ENCODE measurements at places on chromosomes 13 and 19. TPM values are rescaled to one million over a fixed set of nuclear protein-coding genes. Genes with fewer than 3 reads are reported as not detected.

- DNase-seq = peak; percentile 86
Measured at GRCh38 chr19:43439032-43439708, 24.5 kb downstream of the TEX101 start.

DNA sequence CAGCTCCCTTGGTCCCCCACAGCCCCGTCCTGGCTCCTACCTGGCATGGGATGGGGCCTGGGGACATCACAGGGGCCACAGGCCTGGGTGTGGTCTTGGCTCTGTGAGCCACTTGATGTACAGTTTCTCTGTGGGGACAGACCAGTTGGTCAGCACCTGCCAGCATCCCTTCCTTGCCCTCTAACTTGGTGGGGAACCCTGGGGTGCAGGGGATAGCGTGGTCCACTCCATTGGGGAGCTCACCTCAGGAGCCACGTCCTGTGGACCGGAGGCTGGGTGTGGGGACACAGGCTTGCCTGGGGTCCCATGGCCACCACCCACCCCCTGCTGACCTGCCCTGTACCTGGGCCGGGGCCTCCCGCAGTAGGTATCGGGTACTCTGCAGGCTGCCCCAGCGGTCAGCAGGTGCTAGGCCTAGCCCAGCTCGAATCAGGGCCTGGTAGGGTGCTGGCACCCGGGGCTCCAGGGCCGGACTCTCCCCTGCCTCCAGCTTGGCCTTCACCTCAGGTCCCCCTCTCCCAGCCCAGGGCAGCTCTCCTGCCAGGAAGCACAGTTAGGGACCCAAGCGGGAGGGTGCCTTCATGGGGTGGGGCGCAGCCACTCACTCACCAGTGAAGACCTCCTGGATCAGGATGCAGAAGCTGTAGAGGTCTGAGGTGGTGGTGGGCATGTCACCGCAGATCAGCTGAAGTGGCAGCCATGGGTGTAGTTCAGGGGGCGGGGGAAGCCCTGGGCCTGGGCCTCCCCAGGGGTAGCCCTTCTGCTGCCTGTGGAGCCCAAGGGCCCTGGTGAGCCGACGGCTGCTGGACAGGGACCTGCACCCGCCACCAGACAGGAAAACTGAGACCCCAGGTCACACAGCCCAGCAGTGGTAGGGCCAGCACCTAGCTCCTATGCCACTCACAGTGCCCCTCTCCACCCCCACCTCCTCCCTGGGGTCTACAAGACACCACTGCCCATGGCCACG is 14.9 kb downstream of the ARHGAP33 start:
- DNase-seq = no peak

GRCh38 chr19:33404506-33405253 is 31.2 kb downstream of the CEBPG start:
- no peak for DNase-seq

DNA sequence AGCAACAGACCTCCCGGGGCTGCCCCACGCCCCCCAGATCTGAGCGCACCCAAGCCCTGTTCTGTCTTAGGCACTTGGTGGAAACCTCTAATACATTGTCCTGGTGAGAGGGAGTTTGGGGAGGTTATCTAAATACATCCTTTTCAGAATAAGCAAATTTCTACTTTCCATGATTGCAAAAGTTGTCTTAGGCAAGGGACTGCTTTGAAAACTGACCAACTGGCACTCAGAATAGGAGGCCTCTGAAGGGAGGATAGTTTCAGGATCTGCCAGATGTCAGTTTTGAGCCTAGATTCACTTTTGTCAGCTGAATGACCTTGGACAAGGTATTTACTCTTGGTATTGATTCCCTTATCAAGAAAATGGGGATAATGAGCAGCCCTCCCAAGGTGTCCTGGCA is 11.8 kb downstream of the SERP2 start:
- DNase-seq = no peak

IGFL3 gene
- not detected for total RNA-seq

- DNase-seq = no peak
Measured at GRCh38 chr19:53082929-53083328, 20.3 kb downstream of the ZNF160 start.

DNA sequence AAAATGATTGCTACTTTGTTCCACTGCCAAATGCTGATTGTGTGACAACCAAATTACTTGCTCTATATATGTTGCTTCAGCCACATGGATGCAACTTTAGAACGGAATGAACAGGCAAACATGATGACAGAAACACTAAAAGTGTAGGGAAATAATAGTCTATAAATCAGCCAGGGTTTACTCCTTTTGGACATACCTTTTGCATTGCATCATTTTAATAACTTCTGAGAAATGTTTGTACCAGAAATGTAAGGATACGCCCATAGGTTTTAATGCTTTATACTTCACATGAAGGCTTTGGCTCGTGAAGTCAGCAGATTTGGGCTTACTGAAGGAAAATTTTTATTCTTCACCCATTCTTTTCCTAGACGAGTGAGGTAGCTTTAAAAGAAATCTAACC is 141.0 kb downstream of the POSTN start:
- no peak for DNase-seq

TTC9B gene
- not detected for total RNA-seq

CTU1 gene
- 4.7 TPM for total RNA-seq

GRCh38 chr19:7757358-7757757 is 5.7 kb upstream of the CLEC4M start:
- no peak for DNase-seq

IFNL1 gene
- not detected for total RNA-seq

ZNF729 gene
- not detected for total RNA-seq

ZNF132 gene
- 1.2 TPM for total RNA-seq

CA11 gene
- 6.1 TPM for total RNA-seq

DNA sequence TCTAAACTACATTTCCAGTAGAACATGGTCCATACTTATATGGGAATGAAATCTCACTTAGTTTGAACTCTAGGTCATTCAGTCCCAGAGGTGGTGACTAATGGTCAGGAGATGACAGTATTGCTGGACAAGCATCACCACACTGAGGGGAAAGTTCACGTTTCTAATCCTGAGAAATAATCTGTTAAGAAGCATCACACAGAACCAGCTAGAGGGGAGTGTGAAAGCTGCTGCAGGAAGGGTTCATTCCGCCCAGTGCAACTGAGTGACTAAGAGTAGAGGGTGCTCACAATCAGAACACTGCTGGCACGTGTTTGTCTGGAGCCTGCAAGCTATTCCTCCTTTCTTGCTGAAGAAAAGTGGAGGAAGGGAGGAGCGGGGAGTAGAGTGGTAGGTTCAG is 2.7 kb downstream of the COL4A1 start:
- DNase-seq = no peak

ADGRL1 gene
- 37.8 TPM for total RNA-seq

DNA sequence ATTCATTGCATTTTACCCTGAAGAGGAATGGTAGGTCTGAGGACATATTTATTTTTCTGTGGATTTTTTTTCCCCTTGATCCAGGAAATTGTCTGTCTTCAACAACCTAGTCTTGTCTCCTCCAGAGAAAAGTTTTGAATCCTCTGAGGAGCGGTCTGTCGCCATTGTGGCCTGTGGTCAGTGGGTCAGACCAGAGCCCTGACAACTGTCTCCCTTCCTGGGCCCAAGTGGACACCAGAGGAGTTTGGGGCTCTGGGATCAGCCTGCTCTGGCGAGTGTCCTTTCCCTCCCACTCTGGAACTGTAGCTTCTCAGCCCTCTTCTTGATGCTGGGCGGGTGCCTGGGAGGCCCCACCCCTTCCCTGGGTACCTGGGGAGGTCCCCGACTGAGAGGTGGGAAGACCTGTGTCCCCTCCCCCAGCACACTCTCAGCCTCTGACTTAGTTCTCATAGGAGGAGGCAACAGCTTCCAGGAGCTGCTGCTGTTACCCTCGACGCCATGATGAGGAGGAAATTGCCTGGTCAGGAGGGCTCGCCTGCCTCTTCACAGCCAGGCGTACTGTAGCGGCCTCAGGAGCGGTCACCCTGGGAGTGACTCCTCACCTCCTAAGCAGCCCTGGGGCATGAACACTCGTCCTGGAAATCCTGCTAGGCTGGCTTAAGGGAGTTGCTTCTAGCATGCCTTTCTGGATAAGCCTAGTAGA is 110.3 kb downstream of the GGACT start:
- DNase-seq = no peak

DNA sequence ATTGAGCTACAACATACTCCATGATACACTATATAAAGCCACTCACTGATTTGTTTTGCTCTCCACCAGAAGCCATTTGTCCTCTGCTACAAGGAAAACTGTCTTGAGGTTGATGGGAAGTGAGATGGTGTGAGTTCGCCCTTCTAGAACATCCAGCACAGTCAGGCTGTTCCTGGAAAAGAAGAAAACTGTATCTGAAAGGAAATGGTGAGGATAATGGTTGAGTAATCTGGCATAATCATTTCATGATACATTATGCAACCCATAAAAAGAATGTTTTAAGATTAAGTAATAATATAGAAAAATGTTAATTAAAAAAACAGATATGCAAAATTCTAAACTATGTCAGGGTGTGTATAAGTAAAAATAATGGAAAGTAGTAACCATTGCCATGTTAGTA is 233.9 kb downstream of the RGCC start:
- no peak for DNase-seq

LRFN3 gene
- 14.7 TPM for total RNA-seq

NCAN gene
- not detected for total RNA-seq

ELF1 gene
- total RNA-seq = 182 TPM

CD22 gene
- total RNA-seq = 2.5 TPM

- no peak for DNase-seq
Measured at GRCh38 chr19:13712767-13713201, 51.5 kb upstream of the MRI1 start.

FSD1 gene
- 3.4 TPM for total RNA-seq

MBD3L3 gene
- total RNA-seq = not detected

ZNF491 gene
- total RNA-seq = 4.2 TPM

DNA sequence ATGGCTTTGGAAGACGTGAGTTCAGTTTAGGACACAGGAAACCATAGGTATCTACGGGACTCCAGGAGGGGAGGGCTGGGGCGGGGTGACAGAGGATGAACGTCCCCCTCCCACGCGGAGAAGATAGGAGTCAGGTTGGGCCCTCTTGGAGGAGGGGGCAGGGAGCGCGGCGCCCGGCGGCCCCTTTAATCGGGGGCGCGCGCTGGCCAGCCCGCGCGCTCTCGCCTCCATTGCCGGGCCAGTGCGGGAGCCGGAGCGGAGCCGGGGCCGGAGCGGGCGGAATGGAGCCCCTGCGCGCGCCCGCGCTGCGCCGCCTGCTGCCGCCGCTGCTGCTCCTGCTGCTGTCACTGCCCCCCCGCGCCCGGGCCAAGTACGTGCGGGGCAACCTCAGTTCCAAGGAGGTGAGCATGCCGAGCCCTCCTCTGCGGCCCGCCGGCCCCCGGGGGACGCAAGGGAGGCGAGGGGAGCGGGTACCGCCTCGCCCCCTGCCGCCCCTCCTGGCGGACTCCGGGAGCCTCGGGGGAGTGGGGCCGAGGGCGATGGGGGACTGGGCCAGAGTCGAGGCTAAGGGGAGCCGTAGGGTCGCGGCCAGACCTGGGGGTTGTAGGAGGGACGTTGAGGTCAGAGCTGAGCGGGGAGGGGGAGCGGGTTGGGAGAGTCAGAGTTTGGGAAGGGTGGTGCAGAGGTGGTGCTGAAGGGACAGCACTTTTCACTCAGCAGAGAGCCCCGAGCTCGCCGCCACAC is at the start of gene TMEM145:
TMEM145 (plus strand) TSS at position 214 of the 744 bp plus-strand sequence; CDS start at position 282, 68 bp downstream.
- peak; percentile 25 for DNase-seq

DNA sequence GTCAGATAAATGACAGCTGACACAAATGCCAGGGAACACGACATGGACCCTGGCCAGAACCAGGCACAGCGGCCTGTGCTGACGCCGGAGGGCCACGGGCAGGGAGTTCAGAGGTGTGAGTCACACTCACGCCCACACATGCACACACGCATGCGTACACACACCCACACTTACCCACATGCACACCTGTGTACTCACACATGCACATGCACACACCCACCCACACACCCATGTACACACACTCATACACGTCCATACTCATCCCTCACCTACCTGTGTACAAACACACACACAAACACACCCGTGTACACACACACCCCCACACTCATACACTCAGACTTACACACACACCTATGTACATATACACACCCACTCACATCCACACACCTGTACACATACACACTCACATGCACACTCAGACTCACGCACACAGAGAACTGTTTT is 40.4 kb downstream of the MLLT1 start:
- DNase-seq = no peak
